HEK293T (cell line): ENCODE measurements at places on chromosomes 6 and 20.

- DNase-seq = peak; percentile 45
Observed at GRCh38 chr6:161549977-161550655, 276.3 kb upstream of the AGPAT4 start.

DNA sequence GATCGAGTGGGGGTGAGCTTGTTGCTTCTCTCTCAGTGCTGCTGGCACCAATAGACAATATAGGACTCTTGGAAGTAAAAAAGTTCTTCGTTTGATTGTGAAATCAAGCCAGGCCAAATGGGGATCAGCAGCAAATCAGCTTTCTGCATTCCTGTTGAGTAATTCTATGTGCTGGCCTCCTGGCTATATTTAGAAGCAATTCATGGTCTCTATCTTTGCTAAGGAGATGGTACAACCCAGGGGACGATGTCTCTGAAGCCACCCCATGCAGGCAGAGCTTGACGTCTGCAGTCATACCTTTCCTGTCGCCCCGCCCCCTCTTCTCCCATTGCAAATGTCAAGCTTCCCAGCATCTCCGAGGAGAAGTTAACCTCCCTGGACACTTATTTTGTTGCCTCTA, 199.1 kb downstream of the SCP2D1 start:
- DNase-seq = no peak

DNA sequence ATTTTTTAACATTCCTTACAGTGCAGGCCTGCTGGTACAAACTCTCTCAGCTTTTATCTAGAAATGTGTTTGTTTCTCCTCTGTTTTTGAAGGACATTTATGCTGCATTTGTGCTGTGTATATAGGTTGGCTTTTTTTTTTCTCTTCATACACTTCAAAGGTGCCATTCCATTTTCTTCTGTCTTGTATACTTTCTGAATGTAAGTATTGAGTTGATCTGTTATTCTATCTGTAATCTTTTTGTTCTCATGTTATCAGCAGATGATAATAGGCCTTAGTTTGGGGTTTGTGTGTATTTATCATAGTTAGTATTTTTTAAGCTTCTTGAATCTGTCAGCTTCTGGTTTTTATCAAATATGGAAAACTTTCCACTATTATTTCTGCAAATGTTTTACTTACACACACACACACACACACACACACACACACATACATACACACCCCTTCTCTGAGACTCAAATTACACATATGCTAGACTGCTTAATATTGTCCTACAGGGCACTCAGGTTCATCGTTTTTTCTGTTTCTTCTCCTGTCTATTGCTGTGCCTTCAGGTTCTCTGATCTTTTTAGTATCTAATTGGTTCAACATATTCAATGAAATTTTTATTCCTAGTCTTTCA, 74.6 kb downstream of the RPP40 start:
- DNase-seq = no peak

GRCh38 chr6:156250593-156250992, 526.6 kb upstream of the ARID1B start:
- DNase-seq = no peak

DNA sequence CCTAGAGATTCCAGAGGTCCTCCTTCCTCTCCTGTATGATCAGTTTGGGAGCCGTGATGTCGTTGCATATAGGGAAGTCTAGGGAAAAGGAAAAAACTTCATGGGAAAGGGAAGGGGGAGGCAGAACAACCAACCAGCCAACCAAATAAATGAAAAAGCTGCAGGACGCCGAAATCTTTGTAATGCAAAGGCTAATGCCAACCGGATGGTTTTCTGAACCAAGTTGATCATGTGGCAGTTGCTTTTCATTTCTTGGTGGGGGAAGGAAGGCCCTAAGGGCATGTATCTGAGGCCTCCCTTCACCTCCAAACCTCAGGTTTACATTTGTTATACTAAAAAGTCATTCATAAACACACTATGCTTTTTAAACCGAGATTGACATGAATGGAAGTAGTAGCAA, 167.2 kb downstream of the ARID1B start:
- DNase-seq = no peak

GRCh38 chr20:21622097-21622857, 83.2 kb upstream of the PAX1 start:
- DNase-seq = no peak

GRCh38 chr20:39312676-39313075, 350.5 kb downstream of the DHX35 start:
- no peak for DNase-seq

DNA sequence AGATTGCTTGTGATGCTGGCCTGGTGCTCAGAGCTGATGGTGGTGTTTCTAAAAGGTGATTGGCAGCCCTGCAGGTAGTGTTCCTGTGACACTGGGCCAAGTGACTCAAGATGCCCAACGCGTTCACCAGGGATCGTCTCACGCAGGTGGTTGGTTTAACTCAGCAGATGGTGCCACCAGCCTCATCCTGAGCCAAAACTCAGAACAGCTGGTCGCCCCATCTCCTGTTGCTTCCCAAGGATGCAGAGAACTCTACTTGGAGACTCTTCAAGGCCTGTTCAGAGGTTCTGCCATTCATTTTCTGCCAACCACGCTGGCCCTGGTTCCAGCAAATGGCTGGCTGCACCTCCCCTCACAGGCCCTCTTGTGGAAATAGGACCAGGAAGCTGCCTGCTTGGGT, 394.4 kb downstream of the CDH26 start:
- no peak for DNase-seq

- no peak for DNase-seq
Observed at GRCh38 chr6:136501514-136501913, 48.7 kb downstream of the MAP7 start.
